ENCODE measurements at places on chromosomes 4 and X.

- DNase-seq, result no peak
These were observed 867.6 kb upstream of the PCDH7 start for GRCh38 chr4:29852537-29852936.

- DNase-seq, result no peak
These were observed 805.3 kb upstream of the EPHA5 start for GRCh38 chr4:66475596-66475995.

DNA sequence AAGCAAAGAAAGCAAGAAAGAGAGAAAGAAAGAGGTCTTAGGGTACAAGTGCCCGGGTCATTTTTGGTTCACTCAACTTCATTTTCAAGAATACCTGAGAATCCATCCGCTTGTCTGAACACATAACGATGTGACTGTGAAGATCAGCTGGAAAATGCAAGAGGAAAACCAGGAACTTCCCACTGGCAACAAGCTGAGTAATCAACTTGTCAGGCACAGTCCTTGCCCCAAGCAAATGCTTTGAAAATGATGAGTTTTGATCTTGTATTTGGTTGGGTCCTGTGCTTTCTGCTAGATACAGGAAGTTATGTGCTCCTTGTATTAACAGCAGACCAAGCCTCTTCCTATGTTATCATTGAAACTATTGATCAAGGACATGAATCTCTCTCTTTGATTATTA is 239.1 kb downstream of the ASMT start:
- no peak for DNase-seq

- no peak for DNase-seq
These were observed 61.5 kb downstream of the ANXA10 start for GRCh38 chr4:168153596-168154440.

DNA sequence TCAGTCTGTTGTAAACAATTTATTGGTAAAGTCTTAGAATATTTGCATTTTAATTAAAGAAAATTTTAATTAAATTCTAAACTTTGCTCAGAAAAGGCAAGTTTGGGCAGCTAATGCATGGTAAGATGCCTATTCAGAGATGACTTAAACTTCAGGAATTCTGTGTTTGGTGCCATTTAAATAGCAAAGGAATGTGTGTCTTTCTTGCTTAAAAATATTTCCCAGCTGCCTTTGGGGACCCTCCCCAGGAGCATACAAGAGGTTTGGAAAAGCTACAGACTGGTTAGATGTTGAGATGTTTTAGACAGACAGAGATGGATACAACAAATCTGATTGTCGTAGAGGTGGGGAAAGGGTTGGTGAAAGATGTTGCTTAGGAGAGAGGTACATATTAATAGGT is 36.5 kb downstream of the AFF2 start:
- DNase-seq, result no peak

DNA sequence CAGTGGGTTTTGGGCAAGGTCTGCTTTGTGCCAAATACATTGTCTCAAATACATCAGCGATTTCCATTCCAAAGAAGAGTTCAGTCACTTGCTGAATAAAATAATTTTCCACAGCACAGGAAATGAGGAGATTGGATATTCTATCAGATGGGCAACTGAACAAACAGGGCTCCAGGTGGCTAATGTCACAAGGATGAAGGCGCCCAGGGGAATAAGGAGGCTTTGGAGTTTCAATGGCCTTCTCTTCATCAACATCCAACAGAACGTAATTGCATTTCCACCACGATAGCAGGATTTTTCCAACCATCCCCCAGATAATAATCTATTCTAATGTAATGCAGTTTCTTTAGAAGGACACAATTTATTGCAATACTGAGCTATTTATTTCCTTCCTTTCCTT is 104.7 kb upstream of the KLHL13 start:
- no peak for DNase-seq

GRCh38 chr4:62914758-62915157 is 1494.5 kb downstream of the TECRL start:
- DNase-seq, result no peak

GRCh38 chrX:9668537-9668936 is 97.1 kb downstream of the GPR143 start:
- DNase-seq, result no peak

DNA sequence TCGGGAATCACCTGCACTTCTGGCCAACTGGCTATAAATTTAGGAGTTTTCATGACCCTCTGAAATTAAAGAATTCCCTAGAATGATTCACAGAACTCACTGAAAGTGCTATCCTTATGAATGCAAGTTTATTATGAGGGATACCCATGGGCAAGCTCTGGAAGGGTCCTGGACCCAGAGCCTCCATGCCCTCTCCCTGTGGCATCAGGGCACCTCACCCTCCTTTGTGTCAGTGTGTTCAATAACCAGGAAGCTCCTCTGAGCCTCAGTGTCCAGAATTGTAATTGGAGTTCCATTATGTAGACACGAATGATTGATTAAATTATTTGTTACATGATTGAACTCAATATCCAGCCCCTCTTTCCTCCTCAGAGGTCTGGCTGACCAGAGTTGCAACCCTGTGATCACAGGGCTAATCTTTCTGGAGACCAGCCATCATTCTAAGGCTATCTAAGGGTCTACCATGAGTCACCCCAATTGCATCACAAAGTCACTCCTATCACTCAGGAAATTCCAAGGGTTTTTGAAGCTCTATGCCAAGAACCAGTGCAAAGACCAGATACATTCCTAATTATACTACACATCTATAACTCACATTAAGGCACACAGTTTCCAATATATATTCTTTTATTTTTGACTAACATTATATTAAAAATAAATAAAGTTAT is 8.9 kb downstream of the ANXA3 start:
- DNase-seq, result no peak

DNA sequence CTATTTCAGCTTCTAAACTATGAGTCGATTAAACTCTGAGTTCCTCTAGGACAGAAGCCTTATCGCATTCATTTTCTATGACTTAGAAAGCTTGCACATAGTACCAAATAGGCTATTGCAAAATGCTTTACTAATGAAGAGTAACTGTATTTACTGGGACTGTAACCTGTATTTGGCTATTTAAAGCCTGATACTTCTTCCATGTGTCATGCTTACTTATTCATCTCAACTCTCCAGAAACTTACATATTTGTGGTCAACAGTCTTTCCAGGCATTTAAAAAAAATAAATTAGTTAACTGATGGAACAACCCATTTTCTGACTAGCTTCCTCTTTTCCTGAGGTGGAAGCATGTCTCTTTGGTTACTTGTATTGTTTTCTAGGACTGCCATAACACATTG is 467.9 kb downstream of the PCDH11X start:
- DNase-seq, result no peak

DNA sequence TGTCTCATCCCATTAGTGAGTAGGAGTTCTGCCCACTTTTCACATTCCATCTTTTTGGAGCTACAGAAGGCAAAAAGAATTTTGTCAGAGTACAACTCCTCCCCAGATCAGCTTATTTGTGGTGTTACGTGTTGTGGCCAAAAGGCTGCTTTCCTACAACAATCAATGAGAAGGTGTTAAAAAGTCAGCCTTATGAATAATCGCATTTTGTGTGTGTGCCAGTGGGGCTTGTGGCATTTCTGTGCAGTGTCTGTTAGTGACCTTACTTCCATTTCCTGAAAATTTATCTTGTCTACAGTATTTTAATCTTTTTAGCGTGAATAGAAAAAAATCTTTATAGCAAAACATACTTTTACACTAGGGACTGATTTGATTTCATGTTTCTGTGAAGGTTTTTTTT is 458.3 kb upstream of the LCORL start:
- no peak for DNase-seq

DNA sequence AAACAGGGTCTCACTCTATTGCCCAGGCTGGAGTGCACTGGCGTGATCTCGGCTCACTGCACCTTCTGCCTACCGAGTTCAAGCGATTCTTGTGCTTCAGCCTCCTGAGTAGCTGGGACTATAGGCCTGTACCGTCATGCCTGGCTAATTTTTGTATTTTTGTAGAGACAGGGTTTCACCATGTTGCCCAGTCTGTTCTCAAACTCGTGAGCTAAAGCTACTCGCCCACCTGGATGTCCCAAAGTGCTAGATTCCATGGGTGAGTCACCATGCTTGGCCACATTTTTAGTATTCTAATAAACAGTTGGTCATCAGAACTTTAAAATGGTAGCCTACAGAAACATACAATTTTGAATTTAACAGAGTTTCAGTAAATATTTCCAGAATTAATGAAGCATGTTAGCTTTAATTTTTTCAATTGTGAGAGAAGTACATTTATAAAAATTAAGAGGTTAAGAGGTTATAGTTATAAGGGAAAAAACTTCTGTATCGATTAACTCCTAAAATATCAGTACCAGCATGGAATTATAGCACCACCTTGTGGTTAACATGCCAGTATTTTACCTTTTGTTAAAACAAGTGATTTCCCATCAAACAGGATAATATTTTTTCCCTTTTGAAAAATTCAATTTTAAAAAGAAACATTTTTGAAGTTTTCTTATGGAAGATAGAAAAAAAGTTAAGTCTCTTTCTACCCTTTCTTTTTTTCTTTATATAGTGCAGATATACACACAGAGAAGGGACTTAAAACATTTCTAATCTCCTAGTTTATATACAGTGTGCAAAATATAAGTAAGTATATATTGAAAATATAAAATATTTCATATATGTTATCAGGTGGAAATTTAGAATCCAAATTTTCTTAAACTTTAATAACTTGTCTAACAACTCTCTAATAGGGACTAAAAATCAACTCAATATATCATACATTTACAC is 35.4 kb downstream of the CEP44 start:
- no peak for DNase-seq

GRCh38 chr4:78634011-78634664 is 82.6 kb downstream of the ANXA3 start:
- DNase-seq, result no peak

DNA sequence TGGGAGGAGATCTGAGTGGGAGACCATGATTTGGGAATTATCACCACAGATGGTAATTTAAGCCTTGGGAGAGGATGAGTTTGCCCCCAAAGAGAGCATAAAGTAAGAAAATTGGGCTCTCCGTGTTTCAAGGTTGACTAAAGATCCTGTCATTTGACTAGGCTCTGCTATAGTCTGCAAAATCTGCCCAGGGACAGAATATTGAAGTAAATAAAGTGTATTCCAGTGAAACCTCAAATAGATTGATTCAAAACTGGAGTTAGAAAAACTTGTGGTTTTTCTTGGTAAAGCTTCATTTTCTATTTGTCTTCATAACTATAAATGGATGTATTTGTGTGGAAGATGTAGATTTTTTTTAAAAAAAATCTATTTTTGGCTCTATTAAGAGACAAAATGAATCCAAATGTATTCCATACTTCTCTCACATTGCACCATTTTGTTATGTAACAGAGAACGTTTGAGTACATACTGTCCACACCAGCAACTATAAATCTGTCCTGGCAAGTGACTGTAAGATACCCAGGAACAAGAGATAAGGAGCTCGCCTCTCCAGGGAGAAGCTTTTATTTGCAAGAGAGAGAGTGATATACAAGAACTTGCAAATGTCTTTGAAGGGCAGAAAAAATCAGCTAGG is 170.2 kb downstream of the CBR4 start:
- no peak for DNase-seq

GRCh38 chr4:171812665-171813525 is at the start of gene GALNTL6:
GALNTL6 (plus strand) TSS chr4:171813404.
- DNase-seq, result peak; percentile 18

GRCh38 chr4:104093247-104093646 is 373.5 kb upstream of the TACR3 start:
- no peak for DNase-seq

GRCh38 chr4:144710526-144710912 is 64.6 kb downstream of the HHIP start:
- no peak for DNase-seq

GRCh38 chrX:48794911-48795515 is 6.9 kb upstream of the HDAC6 start:
- DNase-seq, result no peak

DNA sequence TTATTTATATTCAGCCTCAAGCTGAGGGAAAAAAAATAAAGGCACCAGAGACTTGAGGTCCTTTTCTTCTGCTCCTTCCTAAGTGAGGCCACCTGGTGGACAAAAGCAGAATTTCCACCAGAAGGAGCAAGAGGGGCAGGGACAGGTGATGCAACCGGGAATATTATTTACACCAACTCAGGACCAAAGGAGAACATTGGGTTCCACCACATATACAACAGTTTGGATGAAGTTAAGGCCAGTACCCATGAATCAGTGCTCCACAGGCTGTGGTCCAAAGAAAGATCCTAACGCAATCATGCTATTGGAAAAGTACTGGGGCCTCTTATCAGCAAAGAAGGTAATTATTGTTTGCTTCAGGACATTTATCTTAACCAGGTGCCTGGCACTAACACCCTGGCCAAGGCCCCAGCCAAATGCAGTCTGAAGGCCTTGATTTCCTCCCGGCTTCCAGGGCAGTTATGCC is 57.4 kb downstream of the TSC22D3 start:
- no peak for DNase-seq

DNA sequence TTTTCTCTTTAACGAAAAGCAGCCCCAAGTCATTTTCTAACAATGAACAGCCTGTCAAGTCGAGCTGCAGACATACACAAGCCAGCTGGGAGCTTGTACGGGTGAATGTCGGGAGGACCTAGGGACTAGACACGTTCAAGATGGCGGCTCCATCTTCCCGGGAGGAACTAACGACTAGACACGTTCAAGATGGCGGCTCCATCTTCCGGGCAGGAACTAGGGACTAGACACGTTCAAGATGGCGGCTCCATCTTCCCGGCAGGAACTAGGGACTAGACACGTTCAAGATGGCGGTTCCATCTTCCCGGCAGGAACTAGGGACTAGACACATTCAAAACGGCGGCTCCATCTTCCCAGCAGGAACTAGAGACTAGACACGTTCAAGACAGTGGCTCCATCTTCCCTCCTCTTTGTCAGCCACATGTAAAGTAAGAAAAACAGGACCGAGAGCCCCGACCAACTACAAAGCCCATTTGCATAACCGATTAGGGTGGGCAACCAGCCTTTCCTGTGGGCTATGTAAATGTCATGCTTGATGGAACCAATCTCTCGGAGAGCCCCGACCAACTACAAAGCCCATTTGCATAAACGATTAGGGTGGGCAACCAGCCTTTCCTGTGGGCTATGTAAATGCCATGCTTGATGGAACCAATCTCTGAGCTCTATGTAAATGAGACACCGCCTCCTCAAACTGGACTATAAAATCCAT is 175.5 kb downstream of the DHRSX start:
- no peak for DNase-seq

GRCh38 chr4:87965501-87965975 is 10.0 kb upstream of the SPP1 start:
- DNase-seq, result no peak

Data from GM12891 (cell line).